ENCODE measurements at places on chromosomes 5 and 9. TPM values are rescaled to one million over a fixed set of nuclear protein-coding genes. Genes with fewer than 3 reads are reported as not detected.

The KLF9 gene
- polyA plus RNA-seq, result 3.5 TPM

The CDH12 gene
- not detected for polyA plus RNA-seq

The CD14 gene
- polyA plus RNA-seq, result 2.9 TPM

The DMRT3 gene
- polyA plus RNA-seq, result not detected

The ANKRD34B gene
- not detected for polyA plus RNA-seq

The PTGDS gene
- polyA plus RNA-seq, result not detected

The HTR4 gene
- polyA plus RNA-seq, result not detected

The MLANA gene
- 0.38 TPM for polyA plus RNA-seq

The PCDHB5 gene
- not detected for polyA plus RNA-seq

The C6 gene
- polyA plus RNA-seq, result not detected

GRCh38 chr5:3190433-3190832, 405.2 kb upstream of the IRX1 start:
- DNase-seq, result no peak

DNA sequence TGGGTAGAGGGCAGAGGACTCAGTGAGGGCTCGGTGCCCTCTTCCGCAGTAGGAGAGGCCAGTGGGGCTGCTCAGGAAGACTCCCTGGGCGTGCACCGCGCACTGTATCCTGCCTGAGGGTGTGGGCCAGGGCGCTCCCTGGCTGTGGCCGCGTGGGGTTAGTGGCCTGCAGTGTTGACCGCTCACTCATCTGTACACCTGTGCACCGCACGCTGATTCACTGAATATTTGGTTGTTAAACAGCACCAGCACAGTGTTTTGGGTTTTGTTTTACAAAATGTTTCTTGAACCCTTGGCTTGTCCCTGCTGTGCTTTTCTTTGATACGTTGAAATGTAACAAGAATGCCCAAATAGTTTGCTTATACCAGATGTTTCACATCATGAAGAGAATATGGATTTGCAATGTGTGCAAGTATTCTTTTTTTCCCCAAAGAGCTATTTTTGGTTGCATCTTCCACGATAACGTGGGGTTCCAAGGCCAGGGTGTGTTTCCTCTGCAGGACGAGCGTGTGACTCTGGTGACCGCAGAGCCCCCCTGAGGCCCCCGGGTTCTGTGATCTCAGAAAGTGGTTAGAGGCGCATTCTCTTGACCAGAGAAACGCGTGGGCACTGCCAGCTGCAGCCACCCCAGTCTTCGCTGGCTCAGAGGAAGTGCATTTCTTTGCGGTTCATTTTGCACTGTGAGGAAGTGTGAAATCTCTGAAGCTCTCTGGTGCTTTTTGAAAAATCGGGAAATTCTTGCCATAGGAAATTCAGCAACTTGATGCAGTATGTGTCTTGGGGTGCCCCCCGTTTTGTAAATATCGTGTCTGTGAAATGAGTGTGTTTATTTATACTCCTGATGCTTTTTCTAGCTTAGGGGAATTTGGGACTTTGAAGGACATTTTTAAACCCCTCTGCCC, 46.9 kb downstream of the AHRR start:
- no peak for DNase-seq

DNA sequence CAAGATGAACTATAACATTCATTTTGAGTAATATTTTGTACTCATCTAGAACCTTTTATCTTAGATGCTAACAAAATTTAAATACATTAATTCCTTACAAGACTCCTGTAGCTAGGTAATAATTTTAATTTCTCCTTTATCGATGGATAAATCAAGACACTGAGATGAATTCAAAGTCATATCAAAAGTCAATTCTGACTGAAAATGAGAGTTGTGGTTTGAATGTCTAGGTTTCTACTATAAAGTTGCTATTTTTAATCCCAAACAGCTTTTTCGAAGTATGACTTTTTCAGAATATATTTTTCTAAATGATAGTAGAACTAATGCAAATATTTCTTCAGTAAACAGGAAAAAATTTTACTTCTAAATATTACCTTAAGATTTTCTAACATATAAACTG, 491.7 kb upstream of the FAM174A start:
- DNase-seq, result no peak

GRCh38 chr9:37105234-37105633, 15.1 kb upstream of the ZCCHC7 start:
- no peak for DNase-seq

DNA sequence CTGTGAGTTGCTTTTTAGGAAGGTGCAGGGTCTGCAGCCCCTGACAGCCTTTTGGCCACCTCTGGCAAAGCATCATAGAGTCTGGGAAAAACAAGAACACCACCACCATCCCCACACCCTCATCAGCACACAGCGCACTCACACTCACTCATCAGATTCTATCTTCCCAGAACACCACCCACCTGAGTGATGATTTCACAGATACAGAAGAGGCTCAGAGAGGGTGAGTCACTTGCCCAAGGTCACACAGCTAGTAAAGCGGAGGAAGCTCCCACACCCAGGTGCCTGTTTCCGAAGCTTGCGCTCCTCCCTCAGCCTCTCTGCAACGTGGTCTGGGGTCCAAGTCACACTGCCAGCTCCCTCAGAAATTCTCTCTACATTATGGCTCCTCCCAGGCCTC, 41.8 kb upstream of the HRH2 start:
- no peak for DNase-seq

DNA sequence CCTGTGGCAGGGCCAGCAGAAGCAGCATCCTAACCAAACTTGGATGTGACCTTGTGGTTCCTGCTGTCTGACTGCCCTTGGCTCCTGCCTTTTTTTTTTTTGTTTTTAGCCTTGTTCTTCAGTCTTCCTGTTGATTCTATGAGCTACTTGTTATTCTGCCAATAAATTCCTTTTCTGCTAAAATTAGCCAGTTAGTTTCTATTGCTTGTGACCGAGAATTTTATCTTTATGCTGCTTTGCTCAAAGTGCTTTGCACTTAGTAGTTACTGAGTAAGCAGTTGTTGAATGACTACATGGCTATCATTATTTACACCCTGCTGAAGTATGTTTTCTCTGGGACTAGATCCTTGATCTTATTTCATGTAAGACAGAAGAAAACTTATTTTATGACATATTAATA, 20.8 kb upstream of the ATG10 start:
- DNase-seq, result no peak

DNA sequence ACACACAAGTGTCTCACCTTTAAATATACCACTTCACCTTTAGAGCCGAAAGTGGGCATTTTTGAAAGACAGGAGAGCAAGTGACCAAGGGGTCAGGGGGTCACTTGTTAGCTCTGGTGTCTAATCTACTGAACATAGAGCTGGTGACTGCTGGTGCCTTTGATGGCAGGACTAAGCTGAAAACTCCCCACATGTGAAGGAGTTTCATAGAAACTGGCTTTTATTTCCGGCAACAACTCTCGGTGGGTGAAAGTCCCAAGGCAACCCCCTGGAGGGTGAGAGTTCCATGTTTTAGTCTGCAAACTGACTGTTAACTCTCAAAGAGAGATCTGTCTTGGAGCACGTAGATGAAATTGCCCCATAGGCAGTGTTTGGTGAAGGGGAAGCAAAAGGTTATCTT, 466.9 kb downstream of the DMRTA1 start:
- no peak for DNase-seq

DNA sequence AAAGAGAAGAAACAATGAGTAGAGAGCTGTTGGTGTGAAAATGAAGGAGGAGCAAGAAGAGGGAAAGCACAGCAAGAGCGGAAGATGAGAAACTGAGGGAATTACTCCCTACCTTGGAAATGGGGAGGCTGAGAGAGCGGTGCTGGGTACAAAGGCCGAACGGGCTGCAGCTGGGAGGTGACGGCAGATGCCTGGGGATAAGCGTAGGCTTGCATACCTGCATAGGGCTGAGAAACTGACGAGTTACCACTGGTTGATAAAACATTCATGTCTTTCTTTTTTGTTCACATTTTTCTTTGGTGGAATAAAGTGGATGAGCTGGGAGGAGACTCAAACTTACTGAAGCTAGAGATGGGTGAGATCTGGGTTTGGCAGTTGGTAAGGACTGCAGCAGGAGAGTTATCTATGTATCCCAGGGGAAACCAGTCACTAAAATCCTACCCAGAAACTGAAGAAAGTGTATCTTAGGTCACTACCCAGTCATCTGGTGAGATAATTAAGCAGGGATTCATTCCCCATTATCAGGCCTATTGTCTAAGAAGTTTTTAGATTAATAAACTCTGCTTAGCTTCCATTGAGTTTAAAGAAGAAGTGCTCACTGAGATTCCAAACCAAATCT, 34.8 kb downstream of the FKBP15 start:
- DNase-seq, result no peak

DNA sequence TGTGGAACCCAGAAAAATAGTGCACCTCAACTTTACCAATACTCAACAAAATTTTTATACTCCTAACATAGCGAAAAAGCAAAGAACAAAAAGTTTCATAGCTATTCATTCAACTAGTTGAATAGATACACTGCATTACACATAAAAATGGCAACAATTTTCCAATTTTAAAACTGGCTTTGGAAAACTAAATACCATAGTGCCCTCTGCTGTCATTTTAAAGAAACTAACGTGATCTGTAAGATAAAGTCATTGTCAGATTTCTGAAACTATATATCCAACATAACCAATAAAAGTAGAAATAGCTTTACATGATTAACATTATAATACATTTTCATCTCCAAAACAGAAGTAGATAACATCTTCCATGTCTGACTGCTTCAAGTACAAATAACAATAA, 31.6 kb downstream of the DTWD2 start:
- DNase-seq, result no peak

DNA sequence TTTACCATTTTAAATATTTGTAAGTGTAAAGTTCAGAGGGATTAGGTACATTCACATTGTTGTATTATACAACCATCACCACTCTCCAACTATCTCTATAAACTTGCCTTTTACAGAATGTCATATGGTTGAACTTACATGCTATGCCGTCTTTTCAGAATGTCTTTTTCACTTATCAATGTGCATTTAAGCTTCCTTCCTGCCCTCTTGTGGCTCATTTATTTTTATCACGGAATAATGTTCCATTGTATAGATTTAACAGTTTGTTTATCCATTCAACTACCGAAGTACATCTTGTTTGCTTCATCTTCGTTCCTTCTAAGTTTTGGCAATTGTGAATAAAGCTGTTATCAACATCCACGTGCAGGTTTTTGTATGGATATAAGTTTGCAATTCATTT, 133.3 kb upstream of the C6 start:
- DNase-seq, result no peak

DNA sequence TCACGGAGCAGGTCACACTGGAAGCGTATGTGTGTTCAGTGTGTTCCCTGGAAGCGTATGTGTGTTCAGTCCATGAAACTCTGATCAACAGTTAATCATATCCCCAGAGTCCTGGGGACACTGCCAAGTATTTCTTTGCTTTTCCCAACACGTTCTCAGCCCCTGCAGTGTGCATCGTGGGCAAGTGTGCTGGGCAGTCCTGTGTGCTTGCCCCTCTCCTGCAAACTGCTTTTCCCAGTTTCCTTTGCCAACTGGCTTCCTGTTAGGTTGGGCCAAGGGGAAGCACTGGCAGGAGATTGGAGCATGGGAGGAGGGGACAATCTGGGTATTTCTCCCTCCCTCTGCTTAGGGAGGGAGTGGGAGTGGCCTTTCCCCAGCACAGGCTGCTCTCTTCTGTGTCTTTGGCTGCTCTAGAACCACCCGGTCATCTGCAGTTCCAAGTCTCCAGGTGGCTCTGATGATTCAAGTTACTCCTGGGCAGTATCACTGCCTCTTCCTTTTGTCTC, 36.8 kb upstream of the NEK6 start:
- DNase-seq, result no peak

- no peak for DNase-seq
Measured at GRCh38 chr9:104882566-104882965, 45.4 kb downstream of the ABCA1 start.

DNA sequence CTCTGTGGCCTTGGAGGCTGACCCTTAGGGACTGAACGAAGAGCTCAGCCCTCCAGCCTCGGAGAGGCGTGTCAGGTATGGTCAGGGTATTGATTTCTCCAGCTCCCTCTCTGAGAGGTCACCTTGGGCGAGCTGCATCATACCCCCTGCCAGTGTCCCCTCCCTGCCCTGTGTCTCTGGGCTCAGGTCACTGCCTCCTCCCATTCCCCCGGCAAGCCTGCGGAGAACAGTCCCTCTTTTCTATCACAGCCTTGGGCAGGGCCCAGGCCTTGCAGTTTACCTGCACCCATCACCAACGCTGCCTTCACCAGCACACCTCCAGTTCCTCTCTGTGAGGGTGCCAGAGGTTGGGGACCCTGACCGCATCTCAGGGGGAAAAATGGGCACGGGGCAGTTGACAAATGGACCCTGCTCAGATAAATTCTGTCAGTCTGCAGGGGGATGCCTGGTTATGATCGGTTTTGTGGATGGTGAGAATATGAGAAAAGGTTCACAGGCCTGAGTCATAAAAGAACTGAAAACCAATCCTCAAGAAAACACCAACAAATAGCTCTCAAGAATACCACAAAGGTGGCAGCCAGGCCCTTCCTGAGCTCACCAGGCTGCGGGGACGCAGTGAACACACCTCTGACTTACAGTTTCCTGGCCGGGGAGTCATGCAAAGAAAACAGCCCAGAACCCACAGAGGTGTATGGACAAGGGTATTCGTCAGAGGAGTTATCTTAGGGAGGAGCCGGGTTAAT, 24.7 kb upstream of the RXRA start:
- DNase-seq, result no peak

DNA sequence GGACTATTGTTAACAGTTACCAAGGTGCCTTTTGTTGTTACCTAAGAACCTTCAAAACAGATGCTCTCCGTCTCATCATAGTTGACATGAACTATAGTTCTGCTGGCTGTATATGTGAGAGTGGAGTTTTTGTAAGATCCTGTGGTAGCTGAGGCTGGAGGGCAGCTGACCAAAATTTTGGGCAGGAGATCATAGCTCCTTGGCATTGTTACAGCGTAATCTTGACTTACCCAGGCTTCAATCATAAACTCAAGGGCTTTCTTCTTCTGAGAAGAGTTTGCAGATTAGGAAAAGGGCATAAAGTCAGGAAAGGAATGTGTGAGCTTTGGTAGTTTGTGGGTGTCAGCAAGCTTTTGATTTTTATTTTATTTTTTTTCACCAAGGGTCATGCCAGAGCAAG, 34.5 kb downstream of the RCL1 start:
- DNase-seq, result no peak

DNA sequence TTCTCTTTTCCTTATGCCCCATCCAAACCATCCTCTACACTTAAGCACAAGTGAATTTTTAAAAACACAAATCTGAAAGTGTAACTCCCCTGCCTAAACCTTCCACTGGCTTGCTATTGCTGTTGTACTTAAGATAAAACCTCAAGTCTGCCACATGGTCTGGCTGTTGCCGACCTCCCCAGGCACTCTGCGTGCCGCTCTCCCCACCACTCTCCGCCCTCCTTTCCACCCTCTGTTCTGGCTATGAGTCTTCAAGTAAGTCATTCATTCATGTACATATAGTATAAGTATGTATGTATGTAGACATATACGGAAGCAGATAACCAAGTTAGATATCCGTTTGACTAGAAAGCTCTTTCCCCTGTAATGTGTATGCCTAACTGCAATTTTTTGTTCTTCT, 94.7 kb upstream of the ANKRD55 start:
- DNase-seq, result peak; percentile 21

GRCh38 chr5:6804766-6805501, 91.7 kb downstream of the TENT4A start:
- DNase-seq, result no peak

GRCh38 chr9:77523891-77524290, 124.2 kb downstream of the GNA14 start:
- no peak for DNase-seq

All from naive thymus-derived CD4-positive, alpha-beta T cell (primary cell).